Right ventricle myocardium superior (tissue), 1 donor: ENCODE measurements at places on chromosomes 3 and 15. TPM values are rescaled to one million over a fixed set of nuclear protein-coding genes. Genes with fewer than 3 reads are reported as not detected.

DNA sequence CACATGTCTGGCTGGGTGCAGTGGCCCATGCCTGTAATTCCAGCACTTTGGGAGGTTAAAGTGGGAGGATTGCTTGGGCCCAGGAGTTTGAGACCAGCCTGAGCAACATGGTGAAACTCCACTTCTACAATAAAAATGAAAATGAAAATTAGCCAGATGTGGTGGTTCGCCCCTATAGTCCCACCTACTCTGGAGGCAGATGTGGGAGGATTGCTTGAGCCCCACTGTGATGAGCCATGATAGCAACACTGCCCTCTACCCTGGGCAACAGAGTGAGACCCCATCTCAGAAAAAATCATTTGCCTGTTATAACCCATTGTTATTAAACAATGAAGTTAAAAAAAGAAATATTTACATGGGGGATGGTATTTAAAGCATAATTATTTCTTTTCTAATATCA is 240.1 kb upstream of the ZPLD1 start:
- no peak for DNase-seq

DNA sequence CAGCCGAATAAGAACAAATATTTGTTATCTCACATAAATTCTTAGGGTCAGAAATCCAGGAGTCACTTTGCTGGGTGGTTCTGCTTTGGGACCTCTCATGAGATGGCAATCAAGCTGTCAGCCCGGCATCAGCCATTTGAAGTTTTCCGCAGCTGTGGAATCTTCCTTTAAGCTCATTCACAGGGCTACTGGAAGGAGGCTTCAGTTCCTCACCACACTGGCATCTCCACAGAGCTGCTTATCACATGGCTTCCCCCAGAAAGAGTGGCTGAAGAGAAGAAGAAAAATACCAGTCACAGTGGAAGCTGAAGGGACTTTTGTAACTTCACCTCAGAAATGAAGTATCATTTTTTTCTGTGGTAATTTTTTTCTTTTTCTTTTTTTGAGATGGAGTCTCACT is 267.7 kb downstream of the CHL1 start:
- no peak for DNase-seq

DNA sequence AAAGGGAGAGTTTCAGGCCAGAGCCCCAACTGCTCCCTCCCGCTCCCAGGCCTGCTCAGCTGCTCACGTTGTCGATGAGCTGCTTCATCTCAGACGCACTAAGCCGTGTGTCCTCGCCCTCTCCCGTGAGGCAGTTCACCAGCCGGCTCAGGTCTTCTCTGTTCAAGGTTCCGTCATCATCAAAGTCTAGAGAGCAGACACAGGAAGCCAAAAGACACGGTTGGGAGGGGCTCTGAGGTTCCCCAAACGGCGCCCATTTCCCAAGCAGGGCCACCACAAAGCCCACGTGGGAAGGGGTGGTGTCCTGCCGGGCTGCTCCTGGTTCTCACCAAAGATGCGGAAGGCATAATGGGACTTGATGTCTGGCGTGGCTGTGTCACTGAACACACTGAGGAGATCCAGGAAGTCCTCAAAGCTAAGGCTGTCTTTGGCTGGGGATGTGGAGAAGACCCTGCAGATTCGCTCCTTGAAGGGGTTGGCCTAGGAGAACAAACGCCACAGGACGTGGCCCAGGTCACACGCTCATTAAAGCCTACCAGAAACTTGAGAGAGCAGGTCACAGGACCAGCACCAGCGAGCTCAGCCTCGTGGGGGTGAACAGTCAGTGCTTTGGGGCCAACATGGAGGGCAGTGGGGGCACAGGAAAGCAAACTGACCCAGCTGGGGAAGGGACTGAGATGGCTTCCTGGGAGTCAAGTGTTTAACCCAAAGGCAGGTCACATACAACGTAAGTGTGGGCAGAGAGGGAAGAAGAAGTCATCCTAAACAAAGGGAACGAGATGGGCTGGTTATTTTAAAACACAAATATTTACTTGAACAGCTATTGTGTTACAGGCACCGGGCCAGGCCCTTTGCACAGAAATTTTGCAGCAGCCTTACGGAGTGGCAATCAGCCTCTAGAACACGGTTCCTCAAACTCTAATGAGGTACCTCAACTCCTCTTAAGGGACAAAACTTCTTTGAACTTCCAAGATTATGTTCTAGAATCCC is 2.4 kb downstream of the CIB1 start:
- DNase-seq = peak; percentile 65

- no peak for DNase-seq
Measured at GRCh38 chr15:49045751-49046219, 461 bp downstream of the SECISBP2L start.

DNA sequence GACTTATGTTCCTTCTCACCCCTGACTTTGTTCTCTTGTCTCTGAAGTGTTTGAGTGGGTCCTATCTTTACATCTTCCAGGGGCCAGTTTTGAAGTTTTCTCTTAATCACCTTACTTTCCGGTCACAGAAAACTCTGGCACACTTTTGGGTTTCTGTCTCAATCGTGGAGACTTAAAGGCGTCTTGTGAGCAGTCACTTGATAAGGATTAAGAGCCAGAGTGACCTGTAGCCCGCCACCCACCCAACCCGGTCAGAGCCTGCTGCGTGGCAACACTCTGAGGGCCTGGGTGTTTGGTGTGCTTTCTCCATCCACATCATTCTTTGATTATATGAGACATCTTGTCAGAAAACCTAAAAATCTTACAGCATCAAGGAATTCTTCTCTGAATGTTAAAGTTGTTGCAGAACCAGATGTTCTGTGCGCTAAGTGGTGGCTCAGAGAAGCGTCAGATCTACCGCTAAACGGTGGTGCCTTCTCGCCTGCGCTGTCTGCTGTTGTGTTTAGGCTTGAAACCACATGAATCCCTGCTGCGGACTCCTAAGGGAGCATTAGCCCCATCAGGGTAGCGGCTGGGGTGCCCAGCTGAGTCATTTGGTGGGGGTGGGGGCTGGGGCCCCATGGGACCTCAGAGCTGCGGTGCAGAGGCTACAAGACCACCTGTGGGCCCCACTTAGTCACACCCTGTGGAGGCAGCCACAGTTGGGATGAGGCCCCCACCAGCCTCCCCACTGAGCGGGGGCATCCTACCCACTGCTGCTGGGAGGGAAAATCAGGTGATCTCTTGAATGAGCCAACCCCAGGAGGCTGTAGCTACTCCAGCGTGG is 158.7 kb upstream of the BHLHE40 start:
- no peak for DNase-seq

DNA sequence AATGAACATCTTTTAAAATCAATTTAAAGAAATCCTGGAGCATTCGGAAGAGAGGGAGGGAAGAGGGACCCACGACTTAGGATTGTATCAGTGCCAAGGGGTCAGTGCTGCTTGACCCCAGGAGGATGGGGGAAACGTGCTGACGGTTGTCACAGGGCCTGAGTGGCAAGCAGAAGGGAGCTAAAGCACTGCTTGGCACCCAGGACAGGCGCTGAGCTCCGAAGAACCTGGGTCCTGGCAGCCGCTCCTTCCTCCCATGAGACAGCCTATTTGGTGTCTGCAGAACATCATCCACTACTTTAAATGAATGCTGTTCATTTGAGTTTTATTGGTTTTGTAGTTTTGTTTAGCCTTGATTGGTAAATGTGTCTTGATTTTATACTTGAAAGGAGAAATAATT is 54.5 kb downstream of the RGMA start:
- peak; percentile 18 for DNase-seq

GRCh38 chr15:90463381-90463780 is 66.3 kb upstream of the CRTC3 start:
- DNase-seq = no peak

DNA sequence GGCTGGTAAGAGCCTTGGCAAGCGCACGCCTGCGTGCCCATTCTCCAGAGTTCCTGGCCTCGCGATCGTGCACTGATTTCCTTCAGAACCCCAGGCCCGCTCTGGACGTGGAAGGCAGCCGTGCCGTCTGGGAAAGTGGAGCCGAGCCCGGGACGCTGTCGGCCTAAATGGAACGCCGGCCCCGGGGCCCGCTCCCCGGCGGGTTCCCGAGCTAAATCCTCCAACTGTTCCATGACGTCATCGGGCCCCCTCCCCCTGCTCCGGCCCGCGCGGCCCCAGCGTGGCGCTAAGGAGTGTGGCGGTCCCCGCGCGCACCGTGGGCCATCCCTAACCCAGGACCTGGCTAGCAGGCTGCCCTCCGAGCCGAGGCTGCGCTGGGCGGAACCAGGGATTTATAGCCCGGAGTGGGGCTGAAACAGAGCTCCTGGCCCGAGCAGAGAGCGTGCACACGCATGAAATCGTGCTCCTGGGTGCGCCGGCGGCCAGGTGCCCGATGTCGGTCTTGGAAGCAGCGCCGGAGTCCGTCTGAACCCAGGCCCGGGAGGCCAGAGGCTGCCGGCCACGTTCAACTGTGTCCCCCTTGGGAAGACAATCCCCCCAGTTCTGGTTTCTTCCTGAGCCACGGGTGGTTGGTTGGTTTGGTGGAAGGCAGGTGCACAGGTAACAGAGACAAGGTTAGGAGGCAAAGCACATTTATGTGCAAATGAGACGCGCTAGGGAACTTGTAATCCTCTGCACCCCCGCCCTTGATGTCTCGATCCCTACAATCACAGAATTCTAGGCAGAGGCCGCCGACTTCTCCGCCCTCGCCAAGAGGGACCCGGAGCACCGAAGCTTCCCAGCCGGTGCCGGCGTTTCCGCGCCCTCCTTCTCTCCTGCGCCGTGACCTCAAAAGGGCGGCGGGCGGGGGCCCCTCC is 84.9 kb upstream of the ETV5 start:
- no peak for DNase-seq

Gene NANOGP8
- total RNA-seq = not detected

- no peak for DNase-seq
Measured at GRCh38 chr15:92115834-92116233, 262.3 kb downstream of the SLCO3A1 start.

- DNase-seq = peak; percentile 86
Measured at GRCh38 chr15:60945196-60945595, 283.9 kb downstream of the RORA start.

DNA sequence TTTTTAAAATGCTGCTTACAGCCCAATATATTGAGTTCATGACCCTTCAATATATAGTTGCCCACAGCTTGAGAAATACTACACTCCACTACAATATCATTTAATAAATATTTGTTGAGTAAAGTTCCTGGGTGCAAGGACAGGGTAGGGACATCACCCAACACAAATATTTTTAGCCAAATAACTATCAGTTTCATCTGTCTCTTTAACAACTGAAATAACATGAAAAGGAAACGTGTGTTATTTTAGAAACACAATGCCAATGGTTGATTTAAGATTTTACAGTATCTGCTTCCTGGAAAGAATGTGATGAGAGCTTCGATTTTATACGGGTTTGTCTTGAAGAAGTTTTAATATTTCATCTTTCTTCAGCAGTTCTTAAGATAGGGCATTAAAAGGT is 67.7 kb upstream of the CDV3 start:
- no peak for DNase-seq

Gene TGM4
- not detected for total RNA-seq

GRCh38 chr3:106277731-106278130 is 408.9 kb upstream of the CBLB start:
- no peak for DNase-seq

Gene PIERCE2
- total RNA-seq = 7.4 TPM

Gene TMIE
- 1.00 TPM for total RNA-seq

Gene SAMD7
- not detected for total RNA-seq

DNA sequence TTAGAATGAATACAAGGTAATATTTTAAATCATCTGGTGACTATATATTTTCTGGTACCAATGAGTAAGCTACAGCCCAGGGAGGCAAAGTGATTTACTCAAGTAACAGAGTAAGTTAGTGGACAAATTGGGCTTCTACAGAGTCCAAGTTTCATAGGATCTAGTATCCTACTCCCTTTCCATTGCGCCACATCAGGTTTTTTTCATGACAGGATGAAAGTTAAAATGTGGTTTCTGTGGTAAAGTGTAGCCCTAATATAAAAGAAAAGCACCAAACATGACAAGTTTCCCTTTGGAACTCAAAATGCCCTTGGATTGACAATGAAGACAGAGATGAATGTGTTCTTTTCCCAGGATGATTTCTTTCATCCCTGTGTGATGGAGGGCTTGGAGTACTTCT is 350.8 kb upstream of the ZNF385D start:
- no peak for DNase-seq
